Endothelial cell (in vitro differentiated cells): ENCODE measurements at places on chromosomes 6 and 20.
A peak's percentile ranks its signal among the peaks of the same experiment; 100 is the strongest.

GRCh38 chr6:170039156-170040114, 251.4 kb downstream of the DLL1 start:
- DNase-seq = no peak

DNA sequence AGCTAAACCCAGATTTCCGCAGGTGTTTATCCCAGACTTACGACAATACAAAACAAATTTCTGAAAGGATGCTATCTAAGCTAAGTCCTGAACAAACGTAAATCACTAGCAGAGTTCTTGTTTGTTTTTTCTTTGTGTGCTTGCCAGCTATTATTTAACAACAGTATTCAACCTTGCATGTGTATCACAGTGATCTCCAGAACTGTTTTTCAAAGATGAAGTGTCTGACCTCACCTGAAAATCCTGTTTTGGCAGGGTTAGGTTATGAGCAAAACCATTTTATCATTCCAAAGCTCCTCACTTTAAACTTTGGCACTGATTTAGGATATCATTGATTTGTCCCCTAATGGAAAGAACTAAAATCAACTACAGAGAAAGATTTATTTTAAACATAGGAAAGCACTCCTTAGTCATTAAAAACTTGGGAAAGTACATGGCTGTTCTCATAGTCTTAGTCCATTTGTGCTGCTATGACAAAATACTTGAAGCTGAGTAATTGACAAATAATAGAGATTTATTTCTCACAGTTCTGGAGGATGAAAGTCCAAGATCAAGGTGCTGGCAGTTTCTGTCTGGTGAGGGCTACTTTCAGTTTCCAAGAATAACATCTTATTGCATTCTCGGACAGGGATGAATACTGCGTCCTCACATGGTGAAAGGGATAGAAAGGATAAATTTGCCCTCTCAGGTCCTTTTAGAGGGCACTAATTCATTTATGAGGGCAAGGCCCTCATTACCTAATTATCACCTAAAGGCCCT, 20.8 kb upstream of the BMP5 start:
- no peak for DNase-seq

GRCh38 chr6:52976591-52977035, 18.5 kb downstream of the GSTA4 start:
- DNase-seq = no peak

DNA sequence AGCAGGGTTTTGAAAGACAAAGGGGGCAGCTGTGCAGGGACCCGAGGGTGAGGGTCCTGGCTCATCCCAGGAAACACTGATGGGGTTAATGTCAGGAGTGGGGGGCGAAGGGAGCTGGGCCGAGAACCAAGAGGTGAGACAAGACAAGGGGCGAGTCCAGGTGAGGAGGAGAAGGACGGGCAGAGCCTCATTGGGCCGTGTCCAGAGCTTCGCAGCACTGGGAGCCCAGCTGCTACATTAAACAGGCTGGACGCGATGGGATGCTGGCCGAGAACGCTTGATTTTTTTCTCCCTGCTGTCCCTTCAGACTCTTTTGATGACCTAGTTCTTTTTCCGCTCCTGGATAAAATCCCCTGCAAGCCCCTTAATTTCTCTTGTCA, 172.8 kb upstream of the SNX9 start:
- DNase-seq = no peak

DNA sequence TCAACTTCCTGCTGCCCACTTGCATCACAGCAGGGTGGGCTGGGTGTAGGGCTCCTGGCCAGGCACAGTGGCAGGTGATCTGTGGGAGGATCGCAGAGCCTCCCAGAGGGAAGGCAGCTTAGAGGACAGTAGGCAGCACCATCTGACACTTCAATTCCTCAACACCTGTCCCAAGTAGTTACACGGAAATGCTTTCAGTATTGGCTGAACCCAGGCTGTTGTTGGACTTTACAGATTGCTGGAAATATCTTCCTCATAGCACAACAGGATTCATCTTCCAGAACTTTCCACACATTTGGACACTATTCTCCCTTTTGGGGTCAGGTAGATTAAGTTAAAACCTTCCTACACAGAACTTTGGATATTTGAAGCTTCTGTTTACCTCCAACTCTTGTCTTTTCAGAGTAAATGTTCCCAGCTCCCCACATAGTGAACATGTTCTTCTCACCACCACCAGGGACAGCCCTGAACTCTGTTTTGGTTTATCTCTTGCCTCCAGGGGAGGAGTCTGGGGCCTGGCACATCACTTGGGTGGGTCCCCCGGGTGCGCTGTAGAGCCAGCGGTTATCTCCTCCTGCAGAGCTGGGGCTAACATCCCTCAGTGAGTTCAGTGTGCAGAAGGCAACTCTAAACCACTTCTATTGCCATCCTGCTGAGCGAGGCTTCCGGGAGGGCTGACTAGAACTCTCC, 3.5 kb upstream of the SLC22A2 start:
- no peak for DNase-seq

DNA sequence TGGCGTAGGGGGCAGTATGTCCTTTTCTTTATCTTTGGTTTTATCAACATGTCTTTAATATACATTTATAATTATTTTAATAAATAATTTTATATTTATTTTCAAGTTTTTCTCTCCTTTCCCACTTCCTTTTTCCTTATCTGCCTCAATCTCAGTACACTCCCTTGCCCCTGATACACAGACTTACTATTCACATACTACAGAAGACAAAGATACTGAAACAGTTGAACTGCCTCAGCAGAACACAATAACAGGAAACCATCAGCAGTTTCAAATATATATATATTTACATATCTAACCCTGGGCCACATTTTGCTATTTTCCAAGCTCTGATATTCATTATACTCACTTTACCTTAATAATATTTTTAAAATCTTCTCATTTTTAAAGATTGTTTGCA, 19.8 kb downstream of the IBTK start:
- no peak for DNase-seq

GRCh38 chr6:155026022-155026705, 31.0 kb downstream of the TIAM2 start:
- DNase-seq = no peak

- no peak for DNase-seq
Measured at GRCh38 chr6:37304766-37305165, 46.8 kb upstream of the TMEM217 start.

DNA sequence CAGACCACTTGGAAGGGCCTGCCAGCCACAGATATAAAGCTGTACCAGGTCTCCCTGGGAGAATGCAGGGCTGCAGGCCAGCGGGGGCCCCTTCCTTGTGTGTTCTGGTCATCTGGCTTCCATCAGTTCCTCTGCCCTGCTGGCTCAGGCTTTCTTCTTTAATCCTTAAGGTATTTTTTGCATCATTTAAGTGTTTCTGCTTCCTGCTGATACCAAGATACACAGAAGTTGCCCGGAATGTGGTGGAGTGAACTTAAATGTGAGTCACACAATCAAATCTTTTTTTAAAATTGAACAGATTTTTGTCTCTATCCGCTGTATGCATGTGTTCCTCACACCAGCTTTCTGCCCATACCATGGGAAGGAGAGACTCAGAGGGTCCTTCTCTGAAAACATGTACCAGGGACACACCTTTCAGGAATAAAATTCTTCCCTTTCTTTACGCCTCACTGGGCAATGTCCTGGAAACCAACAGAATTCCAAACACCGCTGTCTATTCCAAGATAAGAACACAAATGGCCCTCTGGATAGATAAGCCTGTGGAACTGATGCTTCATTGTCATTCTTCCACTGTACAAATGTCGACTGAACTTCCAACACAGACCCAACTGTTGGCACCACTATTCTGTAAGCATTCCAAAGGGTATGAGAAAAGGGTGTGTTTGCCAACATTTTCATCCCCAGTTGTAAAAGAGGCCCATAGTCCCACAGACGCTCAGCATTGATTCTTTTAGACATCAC, 206.2 kb upstream of the MYLIP start:
- no peak for DNase-seq

- DNase-seq = no peak
Measured at GRCh38 chr6:753486-753885, 60.5 kb upstream of the EXOC2 start.

DNA sequence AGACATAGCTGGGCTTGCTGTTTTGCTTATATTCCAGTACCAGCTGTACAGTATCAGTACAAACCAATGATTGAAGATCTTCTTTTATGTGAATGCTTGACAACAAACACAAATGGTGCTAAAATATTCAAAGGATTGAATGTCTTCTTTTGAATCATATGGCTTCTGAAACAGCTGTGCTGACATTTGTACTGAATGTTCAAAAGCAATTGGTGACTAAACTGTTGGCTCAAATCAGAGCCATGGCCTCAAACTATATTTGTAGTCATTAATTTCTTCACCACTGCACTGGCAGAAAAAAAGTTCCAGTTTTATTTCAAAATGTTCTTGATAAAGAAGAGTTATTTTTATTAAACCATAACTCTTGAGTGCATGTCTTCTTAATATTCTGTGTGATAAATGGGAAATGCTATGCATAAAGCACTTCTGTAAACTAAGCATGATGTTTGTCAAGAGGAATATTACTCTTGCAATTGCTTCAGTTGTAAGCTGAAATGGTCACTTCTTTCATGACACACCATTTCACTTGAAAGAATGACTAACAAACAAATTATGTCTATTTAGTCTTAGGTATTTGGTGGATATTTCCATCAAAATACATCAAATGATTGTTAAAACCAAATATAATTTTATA, 45.9 kb upstream of the CENPW start:
- no peak for DNase-seq

DNA sequence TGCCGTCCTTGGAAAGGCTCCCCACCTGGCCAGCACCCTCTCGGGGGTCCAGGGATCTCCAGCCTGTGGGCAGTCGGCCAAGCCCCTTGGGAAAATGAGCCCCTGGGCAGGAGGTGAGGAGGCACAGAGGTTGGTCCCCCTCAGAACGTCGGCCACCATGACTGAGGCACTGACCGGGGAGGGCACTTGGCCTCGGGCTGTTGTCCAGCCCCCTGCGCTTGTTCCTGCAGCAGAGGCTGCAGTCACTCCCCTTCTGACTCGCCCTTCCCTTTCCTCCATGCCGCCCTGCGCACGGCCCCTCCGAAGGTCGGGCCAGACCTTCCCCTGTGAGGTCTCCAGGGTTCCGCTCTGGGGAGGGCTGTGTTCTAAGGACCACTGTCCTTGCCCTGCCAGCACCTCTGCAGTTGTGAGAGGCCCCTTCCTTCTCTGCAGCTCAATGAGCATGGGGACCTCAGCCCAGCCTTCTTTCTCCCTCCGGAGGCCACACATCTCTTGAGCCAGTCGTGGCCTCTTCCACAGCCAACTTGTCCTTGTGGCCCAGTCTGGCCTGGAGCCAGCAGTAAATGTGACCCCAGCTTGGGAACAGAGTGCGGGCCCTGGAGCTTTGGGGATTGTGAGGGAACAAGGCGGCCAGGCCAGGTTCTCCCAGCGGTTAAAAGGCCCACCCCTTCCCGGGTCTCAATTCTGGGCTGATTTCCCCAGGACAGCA, 195.5 kb downstream of the DLL1 start:
- DNase-seq = peak; percentile 3

DNA sequence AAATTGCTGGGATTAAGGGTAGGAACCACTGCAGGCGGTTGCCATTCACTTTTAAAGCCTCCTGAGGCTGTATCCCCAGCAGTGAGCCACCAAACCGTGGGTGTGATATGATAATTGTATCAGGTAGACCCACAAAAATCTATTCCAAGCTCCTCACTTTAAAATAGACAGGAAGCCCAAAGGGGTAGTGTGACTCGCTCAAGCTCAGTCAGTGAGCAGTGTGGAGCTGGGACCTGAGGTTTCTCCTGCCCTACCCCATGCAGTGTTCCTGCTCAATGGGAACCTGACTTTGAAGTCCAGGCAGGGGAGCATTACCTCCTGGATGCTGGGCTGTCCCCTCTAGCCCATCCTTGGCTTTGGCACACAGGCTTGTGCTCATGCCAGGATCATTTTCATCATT, 14.9 kb upstream of the MAPRE1 start:
- DNase-seq = no peak

- no peak for DNase-seq
Measured at GRCh38 chr20:8933381-8933807, 135.5 kb upstream of the PLCB4 start.

- DNase-seq = no peak
Measured at GRCh38 chr6:166614171-166614583, 12.9 kb downstream of the RPS6KA2 start.

GRCh38 chr6:3956054-3956453, 106.9 kb downstream of the FAM50B start:
- no peak for DNase-seq

DNA sequence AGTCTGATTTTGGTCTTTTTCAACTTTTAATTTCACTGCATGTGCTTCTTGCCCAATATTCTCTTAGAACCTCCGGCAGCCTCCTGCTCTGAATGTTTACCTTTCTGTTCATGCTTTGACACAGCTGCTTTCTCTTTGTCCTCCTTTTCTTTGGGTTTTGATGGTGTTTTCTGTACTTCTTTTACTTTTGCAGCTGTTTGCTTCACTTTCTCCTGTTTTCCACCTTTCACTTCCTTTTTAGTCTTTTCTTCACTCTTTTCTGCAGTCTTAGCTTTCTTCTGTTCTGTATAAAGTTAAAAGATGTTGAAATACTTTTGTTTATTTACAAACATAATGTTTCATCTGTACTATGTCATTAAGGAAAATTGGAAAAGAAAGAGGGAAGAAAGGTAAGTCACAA, 133.1 kb downstream of the TRDN start:
- DNase-seq = no peak
